CD4-positive, alpha-beta T cell treated with Interleukin-21 for 1 hour (primary cell): ENCODE measurements at places on chromosomes 4 and X.

- DNase-seq = peak; percentile 17
These were observed 338.7 kb upstream of the GATB start for GRCh38 chr4:152099555-152099954.

GRCh38 chr4:78644744-78645330 lies 93.3 kb downstream of the ANXA3 start:
- peak; percentile 51 for DNase-seq

DNA sequence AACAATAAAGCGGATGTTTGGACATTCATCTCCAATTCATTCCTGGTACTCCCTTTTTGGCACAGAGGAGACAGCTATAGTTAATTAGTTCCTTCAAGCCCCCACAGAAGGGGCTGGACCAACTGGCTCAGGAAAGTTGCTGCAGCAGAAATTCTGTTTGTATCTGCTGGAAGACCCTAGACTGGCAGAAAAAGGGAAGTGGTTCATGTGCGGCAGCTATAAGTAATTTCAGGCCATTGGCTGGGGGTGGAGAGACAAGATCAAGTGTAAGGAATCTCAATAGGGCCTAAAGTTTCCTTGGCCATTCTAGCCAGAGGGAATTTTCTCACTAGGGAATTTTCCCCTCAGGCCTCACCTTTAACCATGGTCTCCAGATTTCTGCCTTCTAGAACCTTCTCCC lies 89.9 kb upstream of the DHX15 start:
- no peak for DNase-seq

- no peak for DNase-seq
These were observed 223.1 kb upstream of the LEF1 start for GRCh38 chr4:108391701-108392455.

- DNase-seq = no peak
These were observed 542.0 kb downstream of the GBA3 start for GRCh38 chr4:23234716-23235115.

DNA sequence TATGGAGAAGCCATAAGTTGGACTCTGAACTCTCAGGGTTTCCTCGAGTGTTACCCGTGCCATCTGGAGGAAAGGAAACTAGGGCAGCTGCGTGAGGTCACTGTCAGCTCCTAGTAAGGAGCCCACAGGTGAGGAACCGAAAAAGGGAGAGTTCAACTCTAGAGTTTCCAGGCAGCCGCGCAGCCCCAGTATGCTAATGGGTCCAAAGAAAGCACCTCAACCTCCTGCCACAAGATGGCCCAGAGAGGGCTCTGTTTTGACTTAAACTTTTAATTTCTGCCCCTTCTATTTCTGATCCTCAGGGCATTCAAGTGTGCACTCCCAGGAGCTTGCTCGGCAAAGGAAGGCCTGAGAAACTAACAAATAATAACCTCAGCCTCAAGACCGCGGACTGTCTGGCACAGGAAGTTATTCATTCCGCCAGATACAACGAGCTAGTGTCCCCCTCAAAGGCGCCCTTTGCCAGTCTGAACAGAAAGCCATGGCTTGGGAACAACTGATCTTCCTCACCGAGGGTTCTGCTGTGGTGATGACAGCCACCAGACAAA lies 13.9 kb downstream of the SCARB2 start:
- peak; percentile 15 for DNase-seq

GRCh38 chr4:96315815-96316214 lies 475.9 kb downstream of the PDHA2 start:
- DNase-seq = no peak

DNA sequence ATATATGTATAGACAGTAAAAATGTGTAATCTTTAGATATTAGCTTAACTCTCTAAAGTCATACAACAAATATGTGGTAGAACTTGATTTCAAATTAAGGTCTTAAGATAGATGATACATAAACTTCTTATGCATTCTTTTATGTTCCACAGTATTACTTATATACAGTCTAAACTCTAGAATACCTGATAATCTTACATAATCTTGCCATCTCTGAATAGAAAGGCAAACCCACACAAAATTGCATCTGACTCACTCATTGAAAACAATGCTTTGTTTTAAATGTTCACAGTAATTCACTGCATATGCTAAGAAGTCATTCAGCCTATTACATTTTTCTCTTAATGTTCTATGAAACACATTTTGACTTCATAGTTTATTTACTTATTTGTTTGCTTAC lies 10.1 kb downstream of the SULT1B1 start:
- no peak for DNase-seq

DNA sequence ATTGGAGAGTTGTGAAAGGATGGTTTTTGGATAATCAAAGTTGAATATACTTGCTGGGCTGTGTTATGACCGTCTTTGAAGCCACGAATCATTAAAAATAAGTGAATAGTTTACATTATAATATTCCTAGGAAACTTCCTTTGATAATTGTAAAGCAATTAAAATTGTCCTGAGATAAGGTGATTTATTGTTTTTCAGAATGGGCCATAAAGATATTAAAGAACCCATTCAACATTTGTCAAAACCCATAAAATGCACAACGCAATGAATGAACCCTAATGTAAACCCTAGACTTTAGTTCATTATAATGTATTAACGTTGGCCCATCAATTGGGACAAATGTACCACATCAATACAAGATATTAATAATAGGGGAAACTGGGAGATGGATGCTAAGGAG lies 11.4 kb downstream of the FHL1 start:
- DNase-seq = no peak

DNA sequence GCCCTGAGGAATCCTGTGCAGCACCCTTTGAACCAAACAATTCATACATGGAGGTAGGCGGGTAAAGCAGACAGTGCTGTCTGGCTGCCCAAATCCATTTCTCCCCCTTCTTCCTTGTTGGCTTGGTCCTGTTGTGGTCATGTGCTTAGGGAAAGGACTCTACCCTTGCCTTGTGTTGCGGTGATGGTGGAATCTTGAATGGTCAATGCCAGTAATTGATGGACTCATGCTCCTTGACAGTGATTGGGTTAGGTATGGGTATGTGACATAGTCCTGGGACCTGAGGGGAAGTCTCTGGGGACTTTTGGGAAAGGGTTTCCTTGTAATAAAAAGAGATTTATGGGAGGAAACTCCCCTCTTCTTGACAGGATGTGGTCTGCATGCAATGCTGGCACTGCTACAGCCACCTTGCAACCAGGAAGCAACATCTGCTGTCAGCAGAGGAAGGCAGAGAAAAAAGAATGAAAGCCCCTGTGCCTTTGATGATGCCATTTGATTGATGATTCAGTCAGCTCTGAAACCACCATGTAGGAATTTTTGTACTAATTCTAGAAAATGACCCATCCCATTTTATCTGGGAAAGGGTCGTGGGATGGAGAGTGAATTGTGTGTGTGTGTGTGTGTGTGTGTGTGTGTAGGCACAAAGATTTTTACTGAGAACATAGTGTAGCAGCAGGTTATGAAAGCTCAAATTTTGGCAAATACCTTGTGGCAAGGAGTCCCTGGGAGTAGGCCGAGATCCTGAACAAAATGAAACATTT lies 30.0 kb upstream of the HUWE1 start:
- peak; percentile 82 for DNase-seq
